Lower lobe of right lung (tissue), 2 donors: ENCODE measurements at places on chromosomes 12 and 14. TPM values are rescaled to one million over a fixed set of nuclear protein-coding genes. Genes with fewer than 3 reads are reported as not detected.

GRCh38 chr12:24482044-24482443 is 466.9 kb downstream of the BCAT1 start:
- DNase-seq: no peak
- H3K4me3 ChIP-seq: no peak overlapping the region
- no peaks in the 10 kb centered on the region for H3K36me3 ChIP-seq
- H3K4me1 ChIP-seq: no peaks in the 10 kb centered on the region
- no peak overlapping the region for H3K27ac ChIP-seq

CLEC4C gene
- total RNA-seq: not detected

DNA sequence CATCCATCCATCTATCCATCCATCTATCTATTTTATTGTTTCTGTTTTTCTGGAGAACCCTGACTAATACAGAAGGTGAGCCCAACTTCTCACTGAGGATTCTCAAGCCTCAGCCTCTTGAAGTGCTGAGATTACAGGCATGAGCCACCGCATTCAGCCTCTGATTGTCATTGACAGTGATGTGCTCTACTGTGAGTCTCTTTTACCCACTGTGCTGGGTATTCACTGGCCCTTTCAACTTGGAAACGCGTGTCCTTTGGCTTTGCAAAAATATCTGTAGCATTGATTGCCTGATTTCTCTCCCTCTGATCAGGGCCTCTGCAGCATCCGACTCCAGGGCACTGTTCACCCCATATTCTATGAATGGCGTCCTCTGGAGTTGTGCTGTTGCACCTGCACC is 29.6 kb upstream of the TCL1B start:
- DNase-seq: no peak
- peaks cover 18% of the 10 kb centered on the region for H3K27me3 ChIP-seq
- H3K27ac ChIP-seq: no peak overlapping the region
- no peaks in the 10 kb centered on the region for H3K36me3 ChIP-seq

GRCh38 chr12:6532927-6533652 is 1.2 kb upstream of the GAPDH start:
- H3K4me3 ChIP-seq: peak overlapping the region; percentile 94
- H3K36me3 ChIP-seq: peaks cover 61% of the 10 kb centered on the region
- H3K27me3 ChIP-seq: no peaks in the 10 kb centered on the region
- peak overlapping the region; percentile 96 for H3K27ac ChIP-seq
- H3K4me1 ChIP-seq: peaks cover 52% of the 10 kb centered on the region

DNA sequence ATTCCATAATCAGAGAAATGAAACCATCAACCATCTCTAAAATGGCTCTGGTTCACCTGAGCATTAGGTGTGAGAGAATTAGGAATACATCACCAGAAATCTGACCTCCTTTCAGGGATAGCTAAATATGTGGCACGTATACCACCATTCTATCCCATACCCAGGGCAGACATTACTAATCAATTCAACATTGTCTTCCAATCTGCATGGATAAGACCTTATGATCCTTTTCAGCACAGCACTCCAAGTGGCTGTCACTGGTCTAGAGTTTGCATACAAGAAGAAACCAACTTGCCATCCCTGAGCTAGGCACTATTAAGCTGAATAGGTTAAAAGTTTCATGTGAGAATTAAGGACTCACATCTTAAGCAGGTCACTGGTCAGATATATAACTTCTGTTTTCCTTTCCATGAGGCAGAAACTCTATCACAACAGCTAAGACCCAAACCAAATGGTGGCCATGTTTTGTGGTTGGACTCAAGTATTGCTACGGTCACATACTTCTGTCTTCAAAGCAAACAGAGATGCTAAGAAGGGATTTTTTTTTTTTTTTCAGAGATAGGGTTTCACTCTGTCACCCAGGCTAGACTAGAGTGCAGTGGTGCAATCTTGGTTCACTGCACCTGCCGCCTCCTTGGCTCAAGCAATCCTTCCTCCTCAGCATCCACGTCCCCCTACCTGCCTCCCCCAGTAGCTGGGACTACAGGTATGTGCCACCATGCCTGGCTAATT is 249.0 kb downstream of the DPF3 start:
- no peak overlapping the region for H3K4me3 ChIP-seq
- no peak for DNase-seq
- peaks cover 6% of the 10 kb centered on the region for H3K27me3 ChIP-seq
- H3K36me3 ChIP-seq: no peaks in the 10 kb centered on the region
- H3K4me1 ChIP-seq: no peaks in the 10 kb centered on the region
- no peak overlapping the region for H3K27ac ChIP-seq

GRCh38 chr12:87931812-87932211 is 97.4 kb downstream of the C12orf50 start:
- H3K4me1 ChIP-seq: no peaks in the 10 kb centered on the region
- no peak for DNase-seq
- no peak overlapping the region for H3K4me3 ChIP-seq
- H3K27me3 ChIP-seq: no peaks in the 10 kb centered on the region

LRFN5 gene
- 1.3 TPM for total RNA-seq

SDR9C7 gene
- not detected for total RNA-seq

DNA sequence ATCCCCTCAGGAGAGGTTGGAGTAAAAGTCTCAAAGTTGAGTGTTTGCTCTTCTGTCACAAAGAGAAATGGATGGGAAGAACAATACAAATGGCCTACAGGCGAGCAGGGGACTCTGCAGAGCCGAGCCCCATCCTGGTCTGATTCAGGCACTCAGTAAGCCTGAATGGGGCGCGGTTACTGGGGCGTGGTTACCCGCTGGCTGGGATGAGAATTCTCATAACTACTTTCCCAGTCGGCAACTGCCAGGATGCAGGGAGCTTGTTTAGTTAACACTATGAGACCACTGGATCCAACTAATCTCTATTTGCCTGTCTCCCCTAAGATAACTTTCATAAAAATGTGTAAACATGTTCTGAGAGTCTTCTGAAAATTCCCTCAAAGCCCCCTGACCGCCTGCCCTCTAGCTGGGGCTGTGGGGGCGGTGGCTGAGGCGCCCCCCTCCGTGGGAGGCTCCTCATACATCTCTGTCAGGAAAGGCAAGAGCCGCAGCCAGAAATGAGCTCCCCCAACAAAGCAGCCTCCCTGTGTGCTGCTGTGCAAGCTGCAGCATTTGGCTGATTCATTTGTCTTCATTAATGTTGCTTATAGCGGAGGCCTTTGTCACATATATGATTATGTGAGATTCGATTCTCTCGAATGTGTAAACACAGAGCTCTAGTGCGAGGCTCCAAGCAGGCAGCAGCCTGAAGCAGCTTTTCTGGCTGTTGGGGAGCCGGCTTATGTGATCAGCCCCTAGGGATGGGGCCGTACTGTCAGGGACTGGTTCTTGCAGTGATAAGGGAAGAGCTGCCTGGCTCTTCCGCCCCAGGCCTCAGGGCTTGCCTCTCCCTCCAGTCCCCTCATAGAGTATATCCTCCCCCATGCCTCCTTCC is 126.1 kb upstream of the ARHGAP5 start:
- no peaks in the 10 kb centered on the region for H3K27me3 ChIP-seq
- no peak overlapping the region for H3K4me3 ChIP-seq
- H3K27ac ChIP-seq: no peak overlapping the region
- H3K36me3 ChIP-seq: no peaks in the 10 kb centered on the region
- H3K4me1 ChIP-seq: peaks cover 9% of the 10 kb centered on the region

GRCh38 chr12:56330936-56331490 is 2.8 kb downstream of the PAN2 start:
- H3K36me3 ChIP-seq: peaks cover 27% of the 10 kb centered on the region
- no peaks in the 10 kb centered on the region for H3K27me3 ChIP-seq
- no peak overlapping the region for H3K4me3 ChIP-seq
- no peak for DNase-seq
- peaks cover 17% of the 10 kb centered on the region for H3K4me1 ChIP-seq
- no peak overlapping the region for H3K27ac ChIP-seq

- peak overlapping the region; percentile 94 for H3K27ac ChIP-seq
- peaks cover 16% of the 10 kb centered on the region for H3K36me3 ChIP-seq
- H3K4me3 ChIP-seq: peak overlapping the region; percentile 93
- peaks cover 48% of the 10 kb centered on the region for H3K4me1 ChIP-seq
Observed at GRCh38 chr12:55830601-55831446, 1.4 kb upstream of the DNAJC14 start.

DNA sequence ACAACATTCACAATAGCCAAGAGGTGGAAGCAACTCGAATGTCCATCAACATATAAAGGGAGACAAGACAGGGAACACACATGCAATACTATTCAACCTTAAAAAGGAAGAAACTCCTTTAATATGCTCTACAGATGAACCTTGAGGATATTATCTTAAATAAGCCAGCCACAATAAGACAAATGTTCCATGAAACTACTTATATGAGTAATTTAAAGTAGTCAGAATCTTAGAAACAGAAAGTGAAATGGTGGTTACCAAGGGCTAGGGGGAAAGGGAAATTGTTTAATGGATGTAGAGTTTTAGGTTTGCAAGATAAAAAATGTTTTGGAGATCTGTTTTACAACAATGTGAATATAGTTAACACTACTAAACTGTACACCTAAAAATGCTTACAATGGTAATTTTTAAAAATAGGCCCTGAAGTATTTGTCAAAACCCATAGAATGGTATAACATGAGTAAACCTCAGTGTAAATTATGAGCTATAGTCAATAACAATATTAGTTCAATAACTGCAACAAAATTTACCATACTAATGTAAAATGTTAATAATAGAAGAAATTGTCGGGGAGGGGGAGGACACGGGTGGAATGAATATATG is 71.1 kb downstream of the EGLN3 start:
- H3K4me1 ChIP-seq: no peaks in the 10 kb centered on the region
- H3K4me3 ChIP-seq: no peak overlapping the region
- no peak overlapping the region for H3K27ac ChIP-seq
- H3K36me3 ChIP-seq: no peaks in the 10 kb centered on the region

DNA sequence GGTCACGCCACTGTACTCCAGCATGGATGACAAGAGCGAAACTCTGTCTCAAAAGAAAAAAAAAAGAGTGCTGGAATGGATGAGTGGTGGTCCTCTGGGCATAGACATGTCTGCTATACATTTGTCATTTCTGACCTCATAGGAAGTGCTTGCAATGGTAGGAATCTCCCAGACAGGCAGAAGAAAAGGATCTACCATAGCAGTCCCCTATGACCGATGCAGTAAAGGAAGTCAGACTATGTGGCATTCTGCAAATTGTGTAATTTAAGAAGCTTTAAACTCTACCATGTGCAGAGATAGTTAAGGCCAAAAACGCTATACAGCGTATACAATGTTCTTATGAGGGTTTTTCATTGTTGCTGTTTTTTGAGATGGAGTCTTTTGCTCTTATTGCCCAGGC is 24.7 kb upstream of the RAP1B start:
- no peak overlapping the region for H3K27ac ChIP-seq
- no peaks in the 10 kb centered on the region for H3K4me1 ChIP-seq
- no peak overlapping the region for H3K4me3 ChIP-seq
- no peaks in the 10 kb centered on the region for H3K27me3 ChIP-seq

- H3K4me3 ChIP-seq: no peak overlapping the region
- no peak overlapping the region for H3K27ac ChIP-seq
- no peaks in the 10 kb centered on the region for H3K36me3 ChIP-seq
- no peak for DNase-seq
Observed at GRCh38 chr12:71005166-71005565, 84.6 kb upstream of the PTPRR start.

DNA sequence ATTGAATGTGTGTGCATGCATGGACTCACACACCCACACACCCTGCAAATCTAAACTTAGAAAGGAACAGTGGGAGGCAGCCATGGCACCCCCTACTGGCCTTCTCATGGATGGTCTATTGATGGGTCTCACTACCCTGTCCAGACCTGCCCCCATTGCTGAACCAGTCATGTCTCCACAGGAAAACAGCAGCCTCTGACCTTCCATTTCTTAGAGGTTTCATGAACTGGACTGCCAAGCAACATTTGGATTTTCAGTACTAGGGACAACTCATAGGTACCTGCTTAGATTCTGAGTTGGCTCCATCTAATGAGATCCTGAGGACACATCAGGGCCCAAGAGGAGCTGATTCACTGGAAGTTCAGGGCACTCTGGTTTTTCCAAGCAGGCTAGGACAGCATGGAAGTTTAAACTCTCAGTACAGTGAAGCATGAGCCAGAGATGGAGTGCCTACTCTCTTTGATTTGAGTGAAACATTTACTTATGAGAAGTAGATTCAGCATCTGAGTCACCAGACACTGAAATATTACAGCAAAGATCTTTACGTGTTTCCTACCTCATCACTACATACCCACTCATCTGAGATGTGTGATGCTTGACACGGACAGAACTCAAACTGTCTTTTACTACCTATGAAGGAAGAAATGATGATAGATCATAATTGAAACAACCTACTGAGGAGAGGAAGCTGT is 98.9 kb upstream of the PLEKHG7 start:
- no peaks in the 10 kb centered on the region for H3K27me3 ChIP-seq
- no peak for DNase-seq
- peaks cover 22% of the 10 kb centered on the region for H3K4me1 ChIP-seq
- H3K36me3 ChIP-seq: no peaks in the 10 kb centered on the region
- no peak overlapping the region for H3K27ac ChIP-seq

DNA sequence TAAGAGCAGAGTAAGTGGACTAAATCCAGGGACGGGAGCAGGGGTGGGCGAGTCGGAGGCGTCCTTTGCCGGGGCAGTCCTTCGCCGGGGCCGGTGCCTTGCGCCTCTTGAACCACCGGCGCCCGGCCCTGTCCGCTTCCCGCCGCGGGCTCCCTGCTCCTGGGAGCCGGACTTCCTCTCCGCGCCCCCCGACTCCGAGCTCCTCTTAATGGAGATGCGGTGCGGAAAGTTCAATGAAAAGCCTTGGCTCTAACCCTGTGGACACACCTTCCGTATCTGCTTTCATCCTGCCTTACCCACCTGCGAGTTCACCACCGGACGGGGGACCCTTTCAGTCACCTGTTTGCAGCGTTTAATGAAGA is 412 bp downstream of the FGFR1OP2 start:
- no peak for DNase-seq
- no peaks in the 10 kb centered on the region for H3K27me3 ChIP-seq
- peak overlapping the region; percentile 96 for H3K27ac ChIP-seq
- peak overlapping the region; percentile 82 for H3K4me3 ChIP-seq
- H3K36me3 ChIP-seq: no peaks in the 10 kb centered on the region

- no peak overlapping the region for H3K27ac ChIP-seq
- H3K4me1 ChIP-seq: no peaks in the 10 kb centered on the region
- no peaks in the 10 kb centered on the region for H3K27me3 ChIP-seq
- H3K36me3 ChIP-seq: no peaks in the 10 kb centered on the region
- DNase-seq: no peak
Observed at GRCh38 chr12:47293406-47293805, 213.6 kb upstream of the AMIGO2 start.

DNA sequence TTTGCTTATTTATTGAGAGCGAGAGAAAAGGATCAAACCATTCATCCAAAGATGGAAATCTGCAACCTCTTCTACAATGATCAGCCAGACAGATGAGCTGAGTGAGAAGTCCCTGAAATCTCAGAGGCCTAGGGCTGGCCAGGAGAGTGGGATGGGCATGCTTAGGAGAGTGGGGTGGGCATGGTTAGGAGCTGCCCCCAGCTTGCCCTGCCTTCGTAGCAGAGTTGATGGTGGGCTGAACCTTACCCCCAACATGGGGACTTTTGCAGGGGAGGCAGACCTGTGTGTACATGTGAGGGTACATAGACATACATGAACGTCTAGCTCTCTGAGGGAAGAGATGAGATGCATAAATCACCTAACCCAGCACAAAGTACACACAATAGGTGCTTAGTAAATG is 95.7 kb upstream of the ESRRB start:
- no peaks in the 10 kb centered on the region for H3K4me1 ChIP-seq
- H3K36me3 ChIP-seq: no peaks in the 10 kb centered on the region
- no peak for DNase-seq
- H3K27me3 ChIP-seq: no peaks in the 10 kb centered on the region

GRCh38 chr12:132311201-132311915 is 18.0 kb downstream of the GALNT9 start:
- DNase-seq: peak; percentile 20
- no peak overlapping the region for H3K4me3 ChIP-seq
- no peaks in the 10 kb centered on the region for H3K36me3 ChIP-seq
- H3K27me3 ChIP-seq: peaks cover 14% of the 10 kb centered on the region
- no peaks in the 10 kb centered on the region for H3K4me1 ChIP-seq
- H3K27ac ChIP-seq: no peak overlapping the region

PAH gene
- not detected for total RNA-seq
